ENCODE measurements at places on chromosomes 6 and 20.

- no peak for DNase-seq
Measured at GRCh38 chr20:11210611-11211010, 536.8 kb upstream of the JAG1 start.

GRCh38 chr6:33252759-33253158 is 18.9 kb downstream of the VPS52 start:
- DNase-seq: no peak

GRCh38 chr6:144262470-144263369 is 22.4 kb upstream of the UTRN start:
- DNase-seq: no peak

DNA sequence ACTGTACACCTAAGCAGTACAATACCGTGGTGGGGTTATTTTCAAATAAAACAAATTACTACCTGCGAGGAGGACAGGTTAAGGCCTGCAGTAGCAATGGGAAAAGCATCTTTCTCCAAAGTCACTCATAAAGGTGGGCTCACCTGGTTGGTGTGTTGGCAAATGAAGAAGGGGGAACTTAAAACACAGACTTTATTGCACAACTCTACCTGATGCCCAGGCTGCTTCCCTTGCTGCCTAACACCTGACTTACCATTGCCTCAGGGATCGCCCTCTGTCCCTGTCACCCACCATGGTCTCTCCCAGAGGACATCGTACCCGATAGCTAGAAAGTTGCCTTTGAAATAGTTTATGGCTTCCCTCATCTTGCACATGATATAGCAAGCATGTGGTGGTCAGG is 53.6 kb downstream of the GNAS start:
- DNase-seq: no peak

DNA sequence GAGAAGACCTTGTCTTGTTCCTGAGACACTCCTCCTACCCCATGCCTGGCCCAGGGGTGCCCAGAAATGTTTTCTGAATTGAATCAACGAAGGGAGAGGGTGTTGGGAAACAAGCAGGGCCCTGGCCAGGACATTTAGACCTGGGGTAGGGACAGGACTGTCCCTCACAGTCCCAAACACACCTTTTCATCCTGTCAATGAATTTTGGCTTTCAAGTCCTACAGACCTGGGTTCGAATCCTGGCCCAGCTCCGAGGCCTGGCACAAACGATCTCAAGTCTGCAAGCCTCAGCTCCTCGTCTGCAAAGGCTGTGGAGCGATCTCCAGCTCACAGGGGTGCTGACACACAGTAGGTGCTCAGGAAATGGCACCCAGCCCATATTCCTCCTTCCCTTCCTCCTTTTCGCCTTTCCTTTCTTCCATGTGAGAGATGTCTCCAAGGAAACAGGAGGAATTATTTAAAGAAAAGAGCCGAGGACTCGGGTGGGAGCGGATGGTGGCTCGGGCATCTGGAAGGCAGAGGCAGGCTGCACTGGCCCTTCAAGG is 7.3 kb upstream of the DLGAP4 start:
- no peak for DNase-seq

- DNase-seq: no peak
Measured at GRCh38 chr6:8686077-8686476, 250.7 kb upstream of the SLC35B3 start.

DNA sequence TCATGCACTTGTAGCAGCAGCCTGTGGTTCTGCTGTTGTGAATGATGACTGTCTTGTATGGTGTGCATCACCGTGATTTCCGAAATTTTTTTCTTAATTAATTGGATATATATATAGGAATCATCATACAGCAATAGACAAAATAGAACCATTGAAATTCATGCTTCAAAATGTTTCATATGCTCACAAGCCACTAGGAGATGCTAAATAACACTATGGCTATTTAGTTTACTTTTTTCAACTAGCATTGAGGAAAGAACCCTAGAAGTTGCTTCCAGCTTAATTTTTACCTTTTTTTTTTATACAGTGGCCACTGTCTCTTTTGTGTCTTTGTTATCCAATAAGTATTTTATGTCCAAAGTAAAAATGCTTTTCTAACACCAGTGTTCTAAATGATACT is 485.4 kb downstream of the CDKAL1 start:
- no peak for DNase-seq

DNA sequence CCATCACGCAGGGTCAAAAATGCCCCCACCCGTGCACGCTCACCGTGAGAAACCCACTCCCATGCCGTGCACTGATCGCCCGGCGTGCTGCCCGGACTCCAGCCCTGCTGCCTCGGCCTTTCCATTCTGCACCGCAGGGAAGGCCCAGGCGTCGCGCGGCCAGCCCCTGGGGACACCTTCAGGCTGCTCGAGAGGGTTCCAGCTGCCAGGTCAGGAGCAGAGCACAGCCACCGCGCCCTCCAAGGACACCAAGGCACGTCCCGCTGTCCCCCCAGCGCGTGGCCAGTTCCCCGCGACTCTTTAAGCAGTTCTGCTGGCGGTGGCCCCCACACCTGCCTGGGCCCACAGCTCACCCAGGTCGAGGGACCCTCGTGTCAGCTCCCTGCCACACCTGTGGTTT is 314.3 kb upstream of the QKI start:
- no peak for DNase-seq

- no peak for DNase-seq
Measured at GRCh38 chr20:59752704-59753460, 148.5 kb downstream of the PHACTR3 start.

DNA sequence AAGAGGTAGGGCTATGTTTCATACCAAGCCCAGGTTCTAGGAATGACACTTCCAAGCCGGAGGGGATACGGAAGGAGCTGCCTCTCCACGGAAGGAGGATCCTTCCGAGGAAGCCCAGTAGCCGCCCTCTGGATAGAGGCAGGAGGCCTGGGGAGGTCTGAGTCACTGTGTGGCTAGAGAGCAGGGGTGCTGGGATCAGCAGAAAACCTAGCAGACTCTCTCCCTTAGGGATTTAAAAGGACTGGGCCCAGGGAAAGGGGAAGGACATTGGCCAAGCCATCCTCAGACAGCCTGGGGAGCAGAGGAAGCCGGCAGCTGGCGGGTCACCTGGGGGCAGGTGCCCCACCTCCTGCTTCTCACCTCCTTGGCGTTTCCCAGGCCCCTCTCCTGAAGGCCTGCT is 36.6 kb upstream of the NFATC2 start:
- no peak for DNase-seq

DNA sequence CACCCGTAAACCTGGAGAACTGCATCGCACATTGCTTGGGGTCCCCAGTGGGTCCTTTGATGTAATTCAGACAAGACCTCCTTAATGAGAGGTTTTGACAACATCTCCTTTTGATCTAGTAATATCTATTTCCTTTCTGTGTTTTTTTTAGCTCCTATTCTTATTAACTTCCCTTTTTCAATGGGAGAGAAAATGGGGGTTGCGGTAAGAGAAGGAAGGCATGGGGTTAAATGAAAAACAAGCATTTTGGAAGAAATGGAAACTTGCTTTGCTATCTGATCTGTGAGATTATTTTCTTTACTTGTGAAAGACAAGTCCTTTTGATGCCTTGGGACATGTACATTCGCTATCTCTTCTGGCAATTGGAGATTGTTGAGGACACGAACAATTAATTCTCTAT is 418.6 kb upstream of the MAN1A1 start:
- no peak for DNase-seq

DNA sequence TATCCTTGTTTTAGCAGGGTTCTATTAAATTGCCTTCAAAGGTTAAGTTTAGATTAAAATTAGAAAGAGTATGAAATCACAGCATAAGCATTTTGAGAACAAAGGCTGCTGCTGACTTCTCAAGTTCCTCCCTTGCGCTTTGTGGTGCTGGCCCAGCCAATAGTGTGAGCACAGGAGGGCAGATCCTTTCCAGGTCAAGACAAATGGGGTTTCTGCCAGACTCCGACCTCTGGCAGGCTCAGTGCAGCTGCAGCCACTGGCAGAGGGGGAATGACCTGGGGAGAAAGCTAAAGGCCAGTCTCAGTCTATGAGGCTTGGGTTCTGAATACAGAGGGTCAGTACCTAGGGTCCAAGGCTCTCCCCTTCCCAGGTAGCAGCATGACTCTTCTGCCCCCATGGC is 27.0 kb downstream of the CLIC5 start:
- DNase-seq: no peak

DNA sequence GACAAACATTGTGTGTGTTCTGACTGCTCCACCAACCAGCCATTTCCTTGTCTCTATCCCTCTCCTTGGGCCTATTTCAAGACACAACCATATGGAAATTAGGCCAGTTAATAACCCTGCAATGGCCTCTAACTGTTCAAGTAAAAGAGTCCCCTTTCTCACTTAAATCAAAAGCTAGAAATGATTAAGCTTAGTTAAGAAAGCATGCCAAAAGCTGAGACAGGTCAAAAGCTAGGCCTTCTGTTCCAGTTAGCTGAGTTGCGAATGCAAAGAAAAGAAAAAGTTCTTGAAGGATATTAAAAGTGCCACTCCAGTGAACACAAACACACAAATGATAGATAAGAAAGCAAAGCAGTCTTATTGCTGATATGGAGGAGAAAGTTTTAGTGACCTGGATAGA is 22.5 kb downstream of the SERINC1 start:
- no peak for DNase-seq

- no peak for DNase-seq
Measured at GRCh38 chr20:15706719-15707118, 866.5 kb downstream of the KIF16B start.

DNA sequence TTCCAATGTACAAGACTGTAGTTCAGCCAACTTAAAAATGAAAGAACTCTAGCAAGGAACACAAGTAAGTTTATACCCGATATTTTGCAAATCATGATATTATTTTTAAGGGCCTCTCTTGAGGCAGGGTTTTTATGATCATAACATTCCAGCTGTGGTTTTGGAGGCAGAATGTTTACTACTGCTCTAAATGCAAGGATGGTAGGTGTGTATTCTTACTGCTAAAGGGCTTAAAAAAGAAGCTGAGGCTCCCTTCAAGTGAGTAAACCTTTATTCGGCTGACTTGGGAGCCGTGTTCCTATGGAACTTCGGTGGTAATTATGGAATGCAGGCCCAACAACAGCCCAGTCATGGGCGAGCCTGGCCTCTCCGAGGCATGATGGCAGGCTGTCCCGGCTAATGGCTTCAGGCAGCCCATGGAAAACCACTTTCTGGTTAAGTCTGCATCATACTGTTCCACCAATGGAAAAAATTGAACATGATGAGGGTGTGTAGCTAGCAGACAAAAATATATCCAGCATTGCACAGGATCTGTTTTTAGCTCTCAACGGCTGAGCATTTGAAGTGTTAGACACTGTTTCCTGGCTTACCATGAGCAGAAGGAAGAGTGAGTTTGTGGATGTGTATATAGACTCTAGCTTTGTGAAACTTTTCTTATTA is 111.5 kb downstream of the TIAM2 start:
- DNase-seq: no peak

GRCh38 chr6:128230267-128230989 is 290.0 kb downstream of the PTPRK start:
- no peak for DNase-seq

DNA sequence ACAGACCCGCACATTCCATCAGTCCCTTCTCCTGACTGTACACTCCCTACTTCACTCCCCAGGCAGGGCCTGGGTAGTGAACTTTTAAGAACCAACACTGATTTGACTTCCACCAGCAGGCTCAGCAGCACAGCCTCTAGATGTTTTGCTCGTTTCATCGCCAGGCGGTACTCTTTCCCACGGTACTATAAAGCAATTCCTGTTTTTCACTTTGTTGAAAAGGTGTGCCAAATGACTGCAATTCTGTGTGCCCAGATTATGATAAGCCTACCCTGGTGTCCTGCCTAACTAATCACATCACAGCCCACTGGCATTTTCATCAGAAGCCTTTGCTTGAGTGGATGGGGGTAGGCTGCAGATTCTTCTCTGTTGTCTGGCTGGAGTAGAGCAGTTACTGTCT is 12.9 kb upstream of the WTAP start:
- DNase-seq: no peak

DNA sequence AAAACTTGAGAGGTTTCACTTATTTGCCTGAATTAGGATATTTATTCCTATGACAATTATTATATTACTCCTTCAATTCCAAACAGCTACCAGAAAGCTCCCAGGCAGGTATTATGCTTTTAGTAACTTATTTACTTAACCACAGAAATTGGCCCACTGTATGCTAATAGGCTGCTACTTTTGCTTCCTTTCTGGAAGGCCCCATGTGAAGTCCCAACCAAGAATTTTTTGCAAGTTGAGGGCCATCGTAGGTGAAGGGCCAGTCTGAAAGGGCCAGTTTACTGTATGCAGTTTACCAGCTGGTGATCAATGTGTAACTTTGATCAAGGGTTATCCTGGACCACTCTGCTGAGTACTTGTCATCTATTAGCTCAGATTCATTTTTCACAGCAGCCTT is 45.0 kb downstream of the EDN1 start:
- no peak for DNase-seq

DNA sequence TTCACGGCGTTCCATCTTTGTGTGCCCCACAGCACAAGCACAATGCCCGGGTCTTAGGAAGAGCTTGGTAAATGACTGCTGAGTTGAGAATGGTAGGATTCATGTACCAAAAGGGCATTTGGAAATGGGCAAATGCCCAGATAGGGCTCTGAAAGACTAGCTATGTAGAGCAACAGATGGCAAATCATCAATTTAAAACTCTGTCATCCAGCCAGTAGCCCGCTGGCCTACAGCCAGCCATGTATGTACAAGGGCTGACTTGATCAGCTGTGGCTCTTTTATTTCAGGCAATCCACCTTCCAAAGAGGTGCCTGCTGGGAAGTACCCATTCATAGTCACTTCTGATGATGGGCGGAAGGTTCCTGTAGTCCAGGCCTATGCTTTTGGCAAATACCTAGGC is 35.1 kb downstream of the NT5E start:
- DNase-seq: peak; percentile 70

GRCh38 chr6:88513920-88514319 is 347.8 kb upstream of the CNR1 start:
- no peak for DNase-seq

GRCh38 chr20:35370751-35371150 is 41.0 kb downstream of the UQCC1 start:
- no peak for DNase-seq

DNA sequence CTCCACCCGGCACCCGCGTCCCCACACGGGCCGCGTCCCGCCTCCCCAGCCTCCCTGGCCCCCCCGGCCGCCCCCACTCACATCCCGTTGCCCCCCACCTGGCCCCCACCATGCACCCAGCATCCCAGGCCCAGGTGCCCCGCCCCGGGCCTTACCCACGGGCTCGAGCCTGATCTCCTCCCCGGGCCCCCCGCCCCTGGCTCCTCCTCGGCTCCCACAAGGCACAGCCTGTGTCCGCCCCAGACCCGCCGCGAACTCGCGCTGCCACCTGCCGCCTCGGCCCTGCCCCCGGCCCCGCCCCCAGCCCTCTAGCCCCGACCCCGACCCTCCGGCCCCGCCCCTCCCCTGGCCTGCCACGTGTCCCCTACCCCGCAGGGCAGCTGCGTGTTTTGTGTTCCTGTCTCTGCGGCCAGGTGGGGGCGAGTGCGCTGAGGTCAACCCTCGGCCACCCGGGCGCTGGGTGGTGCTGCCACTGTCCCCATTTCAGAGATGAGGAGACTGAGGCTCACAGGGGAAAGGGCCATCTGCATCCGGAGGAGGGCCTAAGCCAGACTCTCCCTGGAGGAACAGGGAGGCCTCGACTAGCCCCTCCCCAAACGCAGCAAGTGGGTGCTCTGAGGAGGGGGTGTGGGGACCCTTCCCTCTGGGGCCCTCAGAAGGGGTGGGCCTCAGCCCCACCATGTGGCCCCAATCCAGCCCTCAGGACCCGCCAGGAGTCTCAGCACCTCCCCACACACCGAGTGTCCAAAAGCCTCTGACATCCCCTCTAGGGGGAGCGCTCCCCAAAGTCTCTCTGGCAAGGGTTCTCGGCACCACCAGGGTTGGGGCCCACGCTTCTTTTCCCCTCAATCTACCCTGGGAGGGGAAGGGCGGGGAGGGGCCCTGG is 99.8 kb downstream of the TAF4 start:
- DNase-seq: no peak

- no peak for DNase-seq
Measured at GRCh38 chr20:63534427-63534830, 2.7 kb downstream of the PTK6 start.

All from NCI-H1694 treated with DMSO at 0.1 percent for 48 hours (cell line).